ENCODE measurements at places on chromosomes 5 and 9.

DNA sequence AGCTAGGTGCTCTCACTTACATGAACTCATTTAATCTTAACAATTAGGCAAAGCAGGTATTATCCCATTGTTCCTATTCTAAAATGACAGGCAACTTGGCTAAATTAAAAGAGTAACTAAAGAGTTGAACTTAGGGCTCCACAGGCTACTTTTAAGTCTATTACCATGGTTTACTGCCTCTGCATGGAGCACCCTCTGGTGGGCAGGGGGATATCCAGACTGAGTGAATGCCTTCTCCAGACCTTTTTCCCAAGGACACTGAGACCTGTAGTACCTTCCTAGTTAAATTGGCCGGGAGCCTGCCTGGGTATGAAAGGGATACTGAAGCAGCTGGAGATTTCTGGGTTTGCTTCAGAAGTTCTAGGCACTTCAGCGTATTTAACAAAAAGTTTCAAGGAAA, 238.1 kb downstream of the ELAVL2 start:
- DNase-seq = no peak

- no peak for DNase-seq
Measured at GRCh38 chr5:138772986-138773594, 19.9 kb downstream of the CTNNA1 start.

- no peak for DNase-seq
Measured at GRCh38 chr9:112554516-112554915, 67.9 kb downstream of the KIAA1958 start.

GRCh38 chr5:132211787-132212186, 15.9 kb downstream of the P4HA2 start:
- peak; percentile 60 for DNase-seq

DNA sequence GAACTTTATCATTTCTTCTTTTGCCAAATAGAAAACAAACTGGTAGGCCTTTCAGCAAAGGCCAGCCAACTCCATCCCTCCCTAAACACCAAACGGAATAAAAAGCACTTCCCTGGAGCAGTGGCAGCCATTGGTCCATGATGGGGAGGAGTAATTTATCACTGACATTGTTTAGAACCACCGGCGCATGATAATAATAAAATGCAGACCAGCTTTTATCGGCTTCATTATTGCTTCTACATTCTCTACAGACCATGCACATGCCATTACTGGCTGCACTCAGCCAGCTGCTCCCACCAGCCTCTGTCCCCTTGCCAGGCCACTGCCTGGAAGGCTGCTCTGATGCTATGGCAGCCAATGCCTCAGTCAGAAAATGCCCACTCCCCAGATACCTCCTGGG, 45.9 kb downstream of the ABCA1 start:
- DNase-seq = no peak

- no peak for DNase-seq
Measured at GRCh38 chr9:121563881-121564460, 64.3 kb upstream of the GGTA1 start.

DNA sequence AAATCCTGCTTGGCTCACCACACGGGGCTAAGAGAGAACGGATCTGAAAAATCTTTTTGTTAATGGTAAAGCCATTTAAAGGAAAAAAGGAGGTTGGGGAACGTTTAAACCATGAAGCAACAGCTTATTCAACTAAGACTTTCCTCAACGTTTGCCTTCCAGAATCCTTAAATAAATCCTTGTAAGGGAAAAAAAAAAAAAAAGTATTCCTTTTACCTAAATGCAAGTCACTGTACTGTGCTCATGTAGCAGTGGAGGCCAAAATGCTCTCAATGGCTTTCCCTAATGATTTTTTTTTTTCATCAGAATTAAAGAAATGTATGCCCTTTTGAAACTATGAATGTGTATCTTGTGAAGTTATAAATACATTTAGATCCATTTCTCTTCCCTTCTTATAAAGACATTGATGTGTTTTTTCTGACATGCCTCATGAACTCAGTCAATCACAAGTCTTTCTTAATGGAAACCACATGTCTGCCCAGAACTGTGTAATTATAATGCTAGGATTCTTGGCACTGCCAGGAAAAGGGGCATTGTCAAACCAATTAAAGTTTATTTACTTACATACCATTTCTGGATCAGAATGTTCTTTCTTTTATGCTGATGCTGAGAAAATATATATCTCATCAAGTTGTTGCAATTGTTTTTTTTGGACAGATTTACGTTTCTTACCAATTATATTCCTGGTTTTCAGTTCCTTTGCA, 107.5 kb downstream of the EBF1 start:
- no peak for DNase-seq

GRCh38 chr5:155475318-155475717, 461.8 kb downstream of the KIF4B start:
- no peak for DNase-seq

All from left ventricle myocardium superior (tissue), 1 donor.